ENCODE measurements at places on chromosomes 7 and 10.

DNA sequence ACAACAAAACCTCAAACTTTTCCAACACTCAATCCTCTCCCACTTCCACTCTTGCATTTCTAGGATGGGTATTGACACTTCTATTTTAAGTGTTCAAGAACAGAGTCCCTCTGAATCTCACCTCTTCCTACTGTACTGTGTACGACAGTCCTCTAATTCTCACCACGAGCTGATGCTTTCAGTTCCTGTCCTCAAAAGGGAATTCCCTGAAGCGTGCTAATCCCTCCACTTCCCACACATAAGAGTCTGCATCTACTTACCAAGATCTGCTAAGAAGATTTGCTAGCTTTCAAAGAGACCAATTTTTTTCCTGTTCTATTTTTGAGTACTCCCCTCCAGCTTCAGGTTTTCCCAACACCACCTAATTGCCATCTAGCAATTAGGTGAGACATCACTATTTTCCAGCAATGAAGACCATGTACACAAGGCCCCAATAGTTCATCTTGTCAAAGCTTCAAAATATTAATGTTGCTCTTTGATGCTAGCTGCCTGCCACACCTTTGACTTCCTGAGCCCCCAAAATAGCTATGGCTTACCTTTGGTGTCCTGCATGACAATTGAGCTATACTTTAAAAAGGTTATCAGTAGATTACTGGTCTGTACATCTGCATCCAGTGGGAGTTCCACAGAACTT lies 54.4 kb downstream of the ARMH3 start:
- no peak for DNase-seq

GRCh38 chr10:30893208-30893607 lies 138.5 kb downstream of the ZNF438 start:
- DNase-seq, result no peak

GRCh38 chr7:25832929-25833328 lies 319.1 kb upstream of the NFE2L3 start:
- no peak for DNase-seq

GRCh38 chr7:69510114-69510513 lies 88.2 kb upstream of the AUTS2 start:
- DNase-seq, result no peak

DNA sequence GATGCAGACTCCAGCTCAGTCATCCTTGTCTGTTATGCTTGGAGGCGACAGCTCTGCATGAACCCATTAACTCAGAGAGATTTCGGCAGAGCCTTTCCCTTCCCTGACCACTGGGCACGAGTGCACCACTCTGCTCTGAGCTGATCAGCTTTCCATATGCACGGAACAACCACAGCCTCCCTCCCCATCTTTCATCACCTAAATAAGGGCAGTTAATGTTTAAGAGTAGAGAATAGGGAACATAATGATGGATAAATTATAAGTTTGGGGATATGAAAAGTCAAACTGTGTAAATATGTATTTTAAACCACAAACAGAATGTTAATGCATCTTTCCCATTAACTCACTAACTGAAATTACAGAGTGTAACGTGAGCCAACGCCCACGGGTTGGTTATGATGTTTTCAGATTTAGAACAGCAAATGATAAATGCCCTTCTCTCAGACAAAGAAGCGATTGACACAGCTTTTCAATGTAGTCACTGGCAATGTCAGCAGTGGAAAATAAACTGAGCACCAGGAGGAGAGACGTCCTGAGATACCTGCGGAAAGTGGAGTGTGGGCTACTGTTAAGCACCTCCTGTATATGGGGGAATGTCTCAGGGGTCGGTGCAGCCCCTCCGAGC lies 658.2 kb downstream of the LRMDA start:
- no peak for DNase-seq

- DNase-seq, result no peak
These were observed 27.5 kb downstream of the PNPLA8 start for GRCh38 chr7:108498481-108498880.

DNA sequence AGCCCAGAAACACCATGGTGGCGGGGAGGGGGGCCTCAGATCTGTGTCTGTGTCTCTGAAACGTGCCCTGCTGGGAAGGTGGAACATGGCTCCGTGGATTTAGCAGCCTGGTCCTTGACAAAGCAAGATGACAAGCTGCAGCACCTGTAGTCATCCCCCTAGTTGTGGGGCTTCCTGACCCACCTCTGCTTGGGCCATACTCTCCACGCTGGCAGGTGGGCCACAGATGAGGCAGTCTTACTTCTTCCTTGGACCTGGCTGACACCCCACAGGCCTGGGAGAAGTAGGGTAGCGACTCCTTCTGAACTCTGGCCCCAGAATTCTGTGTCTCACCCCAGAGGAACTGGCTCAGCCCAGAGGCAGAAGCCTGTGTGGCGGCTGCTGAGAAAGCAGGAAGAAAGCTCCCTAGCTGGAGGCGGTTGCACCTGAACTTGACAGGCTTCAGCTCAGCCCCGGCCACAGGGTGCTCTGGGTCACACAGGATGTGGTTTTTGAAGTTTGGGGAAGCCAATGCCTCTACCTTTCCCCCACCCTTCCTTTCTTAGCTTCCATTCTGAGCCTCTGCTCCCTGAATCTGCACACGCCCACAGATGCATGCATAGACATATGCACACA lies 113.9 kb downstream of the ABLIM1 start:
- no peak for DNase-seq

DNA sequence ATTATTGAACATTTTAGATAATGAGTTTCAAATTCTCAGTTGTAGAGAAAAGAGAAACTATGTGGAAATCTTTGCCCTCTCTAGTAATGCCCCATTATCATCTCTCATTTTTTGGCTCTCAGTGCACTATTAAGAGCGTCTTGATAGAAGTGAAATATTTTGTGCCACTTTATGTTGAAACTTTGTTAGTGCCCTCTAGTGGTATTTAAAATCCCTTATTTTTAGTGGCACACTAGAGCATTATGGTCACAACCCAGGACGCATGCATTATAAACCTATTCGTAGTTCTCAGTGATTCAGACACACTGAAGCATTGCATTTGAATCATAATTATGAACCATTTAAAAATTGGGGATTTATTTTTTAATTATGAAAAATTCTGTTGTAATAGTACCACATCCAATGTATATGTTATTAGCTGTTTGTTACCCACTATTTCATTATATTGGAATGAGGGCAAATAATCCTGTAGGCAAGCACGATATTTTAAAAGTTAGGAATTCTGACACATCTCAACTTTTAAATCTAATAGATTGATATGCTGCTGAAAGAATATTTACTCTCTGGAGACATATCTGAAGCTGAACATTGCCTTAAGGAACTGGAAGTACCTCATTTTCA lies 21.9 kb downstream of the PDCD4 start:
- DNase-seq, result no peak

DNA sequence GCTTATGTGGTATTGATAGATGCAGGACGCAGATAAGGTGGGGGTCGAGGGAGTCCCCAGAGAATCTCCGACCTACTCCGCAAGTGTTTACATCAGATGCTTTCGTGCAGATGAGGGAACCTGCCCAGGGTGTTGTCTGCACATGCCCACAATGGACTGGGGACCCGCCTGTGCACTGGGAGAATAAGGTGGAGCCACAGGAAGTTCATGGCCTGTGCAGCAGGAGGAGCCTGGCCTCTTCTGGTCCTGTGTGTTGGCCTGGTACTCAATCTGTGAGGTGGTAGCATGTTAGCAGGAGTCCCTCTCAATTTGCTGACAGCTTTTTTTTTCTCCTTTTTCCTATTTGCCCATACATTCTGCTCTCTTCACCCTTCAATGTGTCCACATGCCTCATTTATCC lies 54.1 kb upstream of the AKR1C1 start:
- DNase-seq, result no peak

All from cortex of kidney (tissue), 1 donor.